NCI-H226 (cell line): ENCODE measurements at places on chromosomes 1 and 21.

DNA sequence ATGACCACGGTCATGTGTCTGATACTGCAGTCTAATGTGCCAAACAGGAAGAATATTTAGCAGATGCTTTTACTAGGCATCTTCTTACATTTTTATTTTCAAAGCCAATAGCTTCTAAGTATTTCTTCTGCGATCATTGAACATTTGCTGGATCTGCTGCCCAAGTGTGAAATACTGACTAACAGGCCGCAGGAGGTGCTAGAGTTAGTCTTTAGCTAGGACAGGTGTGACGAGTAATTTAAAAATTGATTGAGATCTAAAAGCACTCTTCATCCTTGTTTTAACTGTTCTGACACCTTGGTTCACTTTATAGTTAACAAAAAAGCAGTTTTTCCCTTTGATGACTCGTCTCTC lies 748 bp upstream of the FAM78B start:
- no peak for DNase-seq

- peak; percentile 30 for DNase-seq
Observed at GRCh38 chr21:26715878-26716506, 129.2 kb downstream of the ADAMTS1 start.

- no peak for DNase-seq
Observed at GRCh38 chr21:41446586-41446985, 20.5 kb downstream of the MX1 start.

GRCh38 chr1:175863299-175864050 lies 120.1 kb upstream of the TNR start:
- DNase-seq: no peak

- no peak for DNase-seq
Observed at GRCh38 chr1:228222548-228222947, 14.7 kb downstream of the OBSCN start.

- DNase-seq: no peak
Observed at GRCh38 chr21:28160378-28160777, 832.3 kb downstream of the LTN1 start.
